SK-N-SH (cell line): ENCODE measurements at places on chromosomes 12 and 14. TPM values are rescaled to one million over a fixed set of nuclear protein-coding genes. Genes with fewer than 3 reads are reported as not detected.

DNA sequence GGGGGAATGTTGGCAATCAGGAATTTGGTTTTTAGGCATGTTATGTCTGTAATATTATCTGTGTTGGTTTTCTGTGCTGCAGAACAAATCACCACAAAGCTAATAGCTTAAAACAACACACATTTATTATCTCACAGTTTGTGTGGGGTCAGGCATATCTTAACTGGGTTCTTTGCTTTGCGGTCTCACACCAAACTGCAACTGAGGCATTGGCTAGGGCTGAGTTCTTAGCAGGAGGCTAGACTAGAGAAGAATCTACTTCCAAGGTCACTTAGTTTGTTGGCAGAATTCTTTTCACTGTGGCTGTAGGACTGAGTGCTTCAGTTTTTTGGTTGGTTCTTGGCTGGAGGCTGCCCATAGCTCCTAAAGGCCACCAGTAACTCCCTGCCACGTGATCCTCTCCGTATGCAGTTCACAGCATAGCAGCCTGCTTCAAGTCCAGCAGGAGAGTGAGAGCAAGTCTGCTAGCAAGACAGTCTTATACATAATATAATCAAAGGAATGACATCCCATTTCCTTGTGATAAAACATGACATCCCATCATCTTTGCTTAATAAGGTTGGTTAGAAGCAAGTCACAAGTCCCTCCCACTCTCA is 21.6 kb downstream of the ATF1 start:
- no peak for DNase-seq

GRCh38 chr14:76376878-76377734 is 1.2 kb downstream of the ESRRB start:
- peak; percentile 40 for DNase-seq

GRCh38 chr12:93127582-93128331 is 198.7 kb upstream of the EEA1 start:
- no peak for DNase-seq

DNA sequence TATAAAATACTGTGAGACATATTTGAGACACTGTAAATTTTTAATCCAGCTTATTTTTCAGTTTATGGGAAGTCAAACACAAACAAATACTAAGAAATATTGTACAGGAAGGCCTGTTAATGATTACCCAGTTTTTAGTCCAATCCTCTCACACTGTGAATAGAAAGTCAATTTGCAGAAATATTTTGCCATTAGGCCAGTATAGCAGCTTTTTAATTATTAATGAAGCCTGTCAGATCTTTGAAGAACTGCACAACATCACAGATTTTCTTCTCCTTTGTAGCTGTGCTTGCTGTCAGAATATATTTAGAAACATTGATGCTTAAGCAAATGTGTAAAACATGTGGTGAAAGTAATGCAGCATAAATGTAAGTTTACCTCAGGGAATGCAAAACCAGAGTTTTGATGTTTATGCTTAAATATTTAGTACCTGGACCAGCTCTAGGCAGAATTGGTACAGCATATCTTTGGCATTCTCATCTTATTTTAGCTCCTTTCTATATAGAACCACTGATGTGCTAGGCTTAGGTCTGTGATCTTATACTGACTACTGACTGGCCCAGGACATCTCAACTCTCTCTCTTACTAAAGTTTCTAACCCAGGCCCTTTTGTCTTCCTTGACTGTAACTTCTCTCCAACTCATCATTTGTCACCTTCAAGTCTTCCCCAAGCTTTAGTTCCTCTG is 230.8 kb upstream of the NAV3 start:
- DNase-seq = no peak

DNA sequence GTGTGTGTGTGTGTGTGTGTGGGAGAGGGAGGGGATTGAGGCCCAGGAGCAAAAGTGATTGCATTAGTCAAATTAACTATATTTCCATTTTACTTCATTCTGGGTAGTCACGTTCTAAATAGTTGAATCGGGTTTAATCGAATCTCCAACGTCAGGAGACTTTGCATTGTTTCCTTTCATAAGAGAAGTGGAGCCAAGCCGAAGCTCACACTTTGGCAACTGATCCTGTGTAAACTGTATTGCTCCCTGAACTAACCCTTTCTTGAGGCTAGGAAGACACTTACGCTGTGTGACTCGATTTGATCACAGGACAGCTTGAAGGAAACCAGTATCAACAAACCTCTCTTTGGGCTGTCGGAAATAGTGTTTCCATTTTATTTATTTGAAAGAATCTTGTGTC is 363.4 kb upstream of the ATP2B1 start:
- no peak for DNase-seq

DNA sequence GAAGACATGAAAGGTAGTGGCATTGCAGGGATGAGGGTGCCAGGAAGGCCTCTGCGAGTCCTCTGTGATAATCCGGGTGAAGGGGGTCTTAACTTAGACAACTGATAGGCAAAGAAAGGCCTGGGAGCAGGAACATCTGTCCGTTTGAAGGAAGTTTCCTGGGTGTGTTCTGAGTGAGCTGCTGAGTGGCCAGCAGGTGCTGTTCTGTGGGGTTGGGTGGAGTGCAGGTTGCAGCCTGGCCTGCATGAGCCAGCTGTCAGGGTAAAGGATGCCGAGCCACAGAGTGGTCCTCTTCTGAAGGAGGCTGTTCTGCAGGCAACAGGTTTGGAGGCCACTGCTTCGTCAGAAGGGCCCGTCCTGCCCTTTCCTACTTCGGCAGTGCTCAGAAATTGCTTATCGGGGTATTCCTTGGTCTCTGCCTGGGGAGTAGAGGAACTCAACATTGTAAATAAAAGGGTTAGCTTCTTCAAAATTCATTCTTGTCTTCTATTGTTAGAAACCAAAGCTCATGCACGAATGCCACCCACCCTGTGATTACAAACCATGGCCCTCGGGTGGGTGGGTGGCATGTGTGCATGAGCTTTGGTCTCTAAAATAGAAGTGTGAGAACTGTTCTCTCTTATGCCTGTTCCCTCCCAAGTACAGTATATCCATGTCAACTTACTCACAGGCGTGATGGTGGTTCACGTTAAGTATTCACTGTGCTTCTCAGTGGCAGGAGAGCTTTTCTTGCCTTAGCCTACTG is 118.9 kb downstream of the CHST11 start:
- no peak for DNase-seq

NCAPD2 gene
- polyA plus RNA-seq = 39.8 and 46.9 TPM in 2 replicates

EID3 gene
- 0.75 and 0.92 TPM in 2 replicates for polyA plus RNA-seq
